Mesenteric fat pad (tissue), 1 donor: ENCODE measurements at places on chromosomes 11 and 22. TPM values are rescaled to one million over a fixed set of nuclear protein-coding genes. Genes with fewer than 3 reads are reported as not detected.

Gene CTNND1
- total RNA-seq, result 150 TPM

GRCh38 chr11:27707676-27708075 lies 7.4 kb upstream of the BDNF start:
- DNase-seq, result no peak

DNA sequence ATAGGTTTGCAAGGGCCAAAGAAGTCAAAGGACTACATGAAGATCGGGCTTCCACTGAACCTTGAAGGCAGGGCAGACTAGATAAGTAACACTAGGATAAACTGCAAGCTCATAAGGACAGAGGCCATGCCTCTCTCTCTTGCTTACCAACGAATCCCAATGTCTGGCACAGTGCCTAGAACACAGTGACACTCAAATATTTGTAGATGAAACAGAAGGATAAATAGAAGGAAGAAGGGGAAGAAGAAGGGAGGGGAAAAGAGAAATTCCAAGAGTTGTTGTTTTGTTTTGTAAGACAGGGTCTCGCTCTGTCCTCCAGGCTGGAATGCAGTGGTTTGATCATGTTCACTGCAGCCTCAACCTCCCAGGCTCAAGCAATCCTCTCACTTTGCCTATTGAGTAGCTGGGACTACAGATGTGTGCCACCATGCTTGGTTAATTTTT lies 26.9 kb downstream of the SIK3 start:
- no peak for DNase-seq

DNA sequence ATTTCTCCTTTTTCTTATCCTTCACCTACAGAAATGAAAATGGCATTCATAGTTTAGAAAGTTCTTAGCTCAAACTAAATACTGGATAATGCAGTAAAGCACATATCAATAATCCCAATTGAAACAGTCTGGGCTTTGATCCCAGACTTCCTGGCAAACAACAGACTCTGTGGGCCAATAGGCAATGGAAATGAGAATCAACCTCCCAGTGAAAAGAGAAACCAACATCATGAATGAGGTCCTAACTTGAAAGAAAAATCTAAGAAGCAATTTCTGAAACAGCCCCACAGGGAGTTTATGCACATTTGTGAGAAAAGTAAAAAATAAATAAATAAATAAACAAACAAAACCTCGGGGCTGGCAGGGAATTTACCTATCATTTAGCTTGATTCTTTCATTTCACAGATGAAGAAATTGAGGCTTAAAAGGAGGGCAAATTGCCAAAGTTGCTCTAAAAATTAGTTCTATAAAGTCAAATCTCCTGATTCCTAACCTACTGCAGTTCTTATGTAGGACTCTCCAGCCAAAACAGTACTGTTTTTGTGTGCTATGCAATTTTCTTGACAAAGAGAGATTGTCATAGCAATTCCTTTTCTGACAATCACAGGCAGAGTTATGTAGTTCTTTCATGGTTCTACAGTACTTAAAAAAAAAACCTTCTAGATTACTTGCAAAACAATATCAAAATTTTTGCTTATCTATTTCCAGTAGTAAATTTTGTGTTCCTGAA lies 265.8 kb downstream of the GRM5 start:
- DNase-seq, result no peak

Gene NPAT
- total RNA-seq, result 12.1 TPM

- no peak for DNase-seq
Measured at GRCh38 chr11:94028436-94028835, 7.3 kb downstream of the HEPHL1 start.

DNA sequence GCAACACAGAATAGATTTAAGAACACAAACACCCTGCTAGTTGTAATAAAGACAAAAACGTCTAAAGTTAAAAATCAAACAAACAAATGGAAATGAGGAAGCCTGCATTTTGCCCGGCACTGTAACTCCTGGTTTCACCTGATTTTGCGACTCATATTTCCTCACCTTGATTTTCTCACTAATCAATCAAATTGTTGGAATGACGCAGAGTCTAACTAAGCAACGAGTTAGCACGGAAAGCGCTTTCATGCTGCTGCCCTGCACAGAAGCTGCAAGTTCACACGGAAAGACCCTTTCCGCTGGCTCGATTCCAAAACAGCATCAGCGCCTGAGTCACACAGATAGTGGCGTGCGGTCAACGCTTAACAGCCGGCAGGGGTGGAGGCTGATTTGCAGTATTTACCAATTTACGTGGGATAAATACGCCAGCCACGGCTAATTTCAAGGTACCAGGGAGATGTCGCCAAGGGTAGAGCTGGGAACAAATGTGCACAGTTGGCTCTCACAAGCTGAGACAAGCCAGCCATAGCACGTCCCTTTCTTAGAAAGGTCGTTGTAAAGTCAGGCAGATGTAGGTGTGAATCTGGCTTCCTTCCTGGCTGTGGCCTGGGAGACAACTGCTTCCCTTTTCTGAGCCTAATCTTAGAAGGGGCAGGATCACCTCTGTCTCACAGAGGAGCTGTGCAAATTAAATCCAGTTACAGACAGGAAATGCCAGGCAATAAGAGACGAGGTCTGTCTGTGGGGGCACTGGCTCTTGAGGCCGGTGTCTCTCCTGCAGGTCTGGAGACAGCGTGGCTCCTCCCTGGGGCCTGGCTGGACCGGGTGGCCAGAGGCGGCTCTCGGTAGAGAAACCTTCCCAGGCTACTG lies 76.9 kb upstream of the TTLL12 start:
- DNase-seq, result no peak

Gene NR1H3
- total RNA-seq, result 73.2 TPM

Gene MGAT3
- 43.8 TPM for total RNA-seq

DNA sequence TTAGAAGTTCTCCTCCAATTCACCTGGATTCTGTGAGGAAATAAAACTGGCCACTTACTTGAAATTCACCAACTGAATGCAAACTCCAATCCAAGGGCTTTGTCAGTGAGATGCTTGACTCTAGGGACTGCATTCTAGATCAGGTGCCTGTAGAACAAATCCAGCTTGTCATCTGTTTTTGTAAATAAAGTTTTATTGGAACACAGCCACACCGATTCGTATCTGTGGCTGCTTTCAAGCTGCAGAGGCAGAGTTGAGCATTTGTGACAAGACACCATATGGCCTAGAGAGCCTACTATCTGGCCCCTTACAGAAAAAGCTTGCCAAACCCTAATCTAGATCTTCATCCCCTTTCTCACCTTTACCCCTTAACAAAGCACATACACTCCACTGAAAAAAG lies 82.3 kb downstream of the BTBD10 start:
- DNase-seq, result no peak

Gene TMEM151A
- 0.19 TPM for total RNA-seq

DNA sequence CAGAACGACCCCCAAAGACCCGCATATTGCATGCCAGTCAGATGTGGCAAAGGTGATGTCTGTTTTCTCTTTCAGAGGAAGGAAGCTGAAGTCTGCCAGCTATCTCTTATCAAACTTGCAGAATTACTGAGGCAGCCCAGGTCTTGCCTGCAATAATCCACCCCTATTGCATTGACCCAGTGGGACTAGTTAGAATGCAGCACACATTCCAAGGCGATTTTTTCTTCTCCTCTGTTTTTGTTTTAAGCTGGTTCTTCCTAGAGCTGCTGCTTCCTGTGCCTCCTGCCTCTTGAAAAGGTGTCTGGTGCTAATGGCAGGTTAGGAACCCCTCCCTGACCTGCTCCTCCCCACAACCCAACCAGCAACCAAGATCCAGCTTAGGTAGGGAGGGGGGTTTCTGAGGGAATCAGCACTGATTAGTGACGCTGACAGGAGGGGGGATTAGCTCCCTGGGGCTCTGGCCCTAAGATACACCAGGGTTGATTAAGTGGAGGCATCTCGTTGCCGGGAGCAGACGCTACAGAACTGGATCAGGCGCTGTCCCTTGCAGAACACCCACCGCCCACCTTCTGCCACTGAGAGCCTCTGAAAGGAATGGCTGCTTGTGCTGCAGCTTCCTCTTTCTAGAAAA lies 2.8 kb downstream of the NTM start:
- no peak for DNase-seq

- DNase-seq, result no peak
Measured at GRCh38 chr11:123375832-123376231, 54.2 kb upstream of the GRAMD1B start.

- DNase-seq, result no peak
Measured at GRCh38 chr22:36497910-36498665, 8.8 kb downstream of the FOXRED2 start.

Gene MS4A1
- 0.22 TPM for total RNA-seq

DNA sequence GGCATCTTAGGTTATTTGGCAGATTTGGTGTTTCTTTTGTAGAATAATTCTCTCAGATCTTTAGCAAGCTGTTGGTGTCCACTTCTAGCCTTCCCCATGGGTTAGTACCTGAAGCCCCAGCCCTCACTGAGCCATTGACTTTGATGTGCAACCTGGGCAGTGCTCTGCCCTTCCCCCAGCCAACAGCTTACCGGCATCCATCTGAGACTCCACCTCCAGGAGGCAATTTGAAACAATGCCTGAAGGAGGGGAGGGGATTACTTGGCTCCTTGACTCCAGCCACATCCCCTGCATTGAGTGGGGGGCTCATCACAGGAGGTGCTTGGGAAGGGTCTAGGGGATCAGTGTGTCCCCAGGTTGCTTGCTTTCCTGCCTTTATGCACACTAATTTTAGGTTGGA lies 114.8 kb downstream of the TRIM29 start:
- DNase-seq, result no peak

GRCh38 chr11:19895776-19896175 lies 183.1 kb downstream of the NAV2 start:
- DNase-seq, result no peak

Gene P2RY6
- total RNA-seq, result 6.7 TPM

Gene NXPE4
- not detected for total RNA-seq

Gene TRPC6
- 2.6 TPM for total RNA-seq
